ENCODE measurements at places on chromosomes 2 and 18.
A peak's percentile ranks its signal among the peaks of the same experiment; 100 is the strongest.

- no peak for DNase-seq
Observed at GRCh38 chr2:190849774-190850173, 30.8 kb upstream of the GLS start.

GRCh38 chr2:112642966-112643365 is 2.8 kb upstream of the SLC20A1 start:
- no peak for DNase-seq

DNA sequence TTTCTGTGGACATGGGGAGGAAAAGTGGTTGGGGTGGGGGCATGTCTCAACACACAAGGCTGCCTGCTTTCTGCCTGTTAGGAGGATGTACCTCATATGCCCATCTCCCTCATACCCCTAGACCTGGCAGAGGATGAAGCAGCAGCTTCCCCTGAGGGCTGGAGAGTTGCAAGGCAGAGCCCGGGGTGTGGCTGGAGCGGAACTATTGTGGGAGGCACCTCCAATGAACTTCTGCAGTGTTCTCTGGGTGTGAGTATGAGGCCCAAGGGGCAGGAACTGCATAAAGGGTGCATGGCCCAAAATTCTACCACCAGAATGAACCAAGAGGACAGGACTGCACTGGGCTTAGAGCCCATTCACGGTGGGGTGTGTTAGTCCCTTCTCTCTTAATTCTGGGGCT is 296.3 kb upstream of the SIX2 start:
- no peak for DNase-seq

DNA sequence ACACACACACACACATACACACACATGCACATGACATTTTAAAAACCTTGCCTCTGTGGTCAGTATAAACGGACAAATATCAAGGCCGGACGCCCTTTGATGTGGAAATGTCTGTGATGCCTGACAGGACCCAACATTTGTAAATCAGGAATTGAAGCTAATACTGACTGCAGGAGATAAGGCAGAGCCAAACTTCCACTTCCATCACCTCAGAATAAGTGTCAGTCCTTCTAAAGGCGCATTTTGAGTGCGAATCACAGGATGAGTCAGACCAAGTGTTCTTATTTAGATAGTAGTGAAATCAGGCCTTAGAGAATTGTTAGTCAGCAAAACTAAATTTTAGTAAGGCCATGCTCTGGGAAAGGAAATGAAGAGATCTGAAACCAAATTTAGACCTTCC is 211.7 kb upstream of the LRATD1 start:
- no peak for DNase-seq

DNA sequence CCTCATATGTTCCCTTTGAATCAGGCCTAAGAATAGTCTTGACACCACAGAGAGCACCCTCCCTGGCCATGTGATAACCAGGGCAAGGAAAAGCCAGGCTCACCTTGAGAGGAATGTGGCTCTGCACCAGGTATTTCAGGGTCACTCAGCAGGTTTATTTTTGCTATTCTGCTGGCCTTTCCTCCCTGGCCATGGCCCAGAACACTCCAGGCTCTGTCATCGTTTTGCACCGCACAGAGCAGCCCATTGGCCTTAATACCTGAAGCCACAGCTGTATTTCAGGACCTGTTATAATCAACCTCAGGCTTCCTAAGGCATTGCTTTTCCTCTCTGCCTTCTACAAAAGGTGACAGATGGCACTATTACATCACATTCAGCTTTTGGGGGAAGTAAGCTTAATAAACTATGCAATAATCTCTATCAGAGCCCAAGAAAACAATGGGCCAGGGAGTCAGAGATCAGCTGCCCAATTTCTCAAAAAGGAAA is 668.3 kb downstream of the IRS1 start:
- DNase-seq: no peak

GRCh38 chr2:148979164-148979918 is 59.2 kb upstream of the LYPD6B start:
- no peak for DNase-seq

DNA sequence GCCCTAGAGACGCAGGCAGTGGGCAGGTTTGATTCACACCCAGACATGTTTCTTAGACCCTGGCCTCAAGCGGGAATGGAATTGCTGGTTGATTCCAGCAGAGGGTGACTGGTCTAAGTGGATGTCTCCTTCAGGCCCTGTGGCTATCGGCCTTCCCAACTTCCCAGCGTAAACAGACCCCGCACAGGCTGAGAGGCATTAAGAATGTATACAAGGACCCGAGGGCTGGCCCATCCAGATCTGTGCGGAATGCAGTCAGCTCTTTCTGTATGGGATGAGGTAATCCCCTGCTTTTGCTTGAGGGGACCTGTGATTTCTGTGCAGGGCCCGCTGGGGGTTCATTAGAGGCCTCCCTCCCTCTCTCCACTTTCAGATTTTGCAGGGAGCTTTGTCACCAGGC is 6.5 kb downstream of the ACKR3 start:
- DNase-seq: no peak

- DNase-seq: no peak
Observed at GRCh38 chr18:45254709-45255082, 360.6 kb upstream of the SLC14A2 start.

DNA sequence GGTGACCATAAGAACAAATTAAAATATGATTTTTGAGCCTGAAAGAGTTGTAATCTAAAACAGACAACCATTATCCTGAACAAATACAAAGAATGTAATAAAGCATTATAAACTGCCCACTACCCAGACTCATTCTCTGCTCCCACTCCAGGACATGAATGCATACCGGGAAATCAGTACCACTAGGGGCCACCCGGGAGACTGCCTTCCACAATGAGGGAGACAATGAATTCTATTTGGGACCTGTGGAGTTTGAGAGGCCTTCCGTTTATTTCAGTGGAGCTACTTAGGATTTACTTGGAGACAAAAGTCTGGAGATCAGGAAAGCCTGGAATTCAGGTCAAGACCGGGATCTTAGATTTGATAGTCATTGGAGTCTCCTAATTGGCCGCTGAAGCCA is 50.0 kb downstream of the NAB1 start:
- DNase-seq: no peak

DNA sequence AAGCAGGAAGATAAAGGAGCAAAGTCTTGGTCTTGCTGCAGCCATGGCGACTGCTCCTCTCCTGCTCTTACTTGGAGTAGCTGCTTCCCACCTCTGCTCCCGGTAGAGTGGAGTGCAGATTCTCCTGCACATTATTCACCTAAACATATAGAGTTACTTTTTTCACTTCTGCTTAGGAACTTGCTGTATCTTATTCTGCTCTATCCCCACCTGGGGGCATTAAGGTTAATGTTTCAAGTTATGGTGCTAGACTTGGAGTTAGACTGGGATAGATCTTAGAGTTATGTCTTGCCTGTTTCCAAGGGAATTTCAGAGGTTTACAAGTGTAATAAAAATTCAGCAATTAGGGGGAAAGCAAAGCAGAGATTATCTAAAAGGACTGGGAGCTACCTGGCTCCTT is 144.2 kb downstream of the SETBP1 start:
- no peak for DNase-seq

GRCh38 chr2:8520791-8521344 is 161.0 kb upstream of the ID2 start:
- DNase-seq: no peak

DNA sequence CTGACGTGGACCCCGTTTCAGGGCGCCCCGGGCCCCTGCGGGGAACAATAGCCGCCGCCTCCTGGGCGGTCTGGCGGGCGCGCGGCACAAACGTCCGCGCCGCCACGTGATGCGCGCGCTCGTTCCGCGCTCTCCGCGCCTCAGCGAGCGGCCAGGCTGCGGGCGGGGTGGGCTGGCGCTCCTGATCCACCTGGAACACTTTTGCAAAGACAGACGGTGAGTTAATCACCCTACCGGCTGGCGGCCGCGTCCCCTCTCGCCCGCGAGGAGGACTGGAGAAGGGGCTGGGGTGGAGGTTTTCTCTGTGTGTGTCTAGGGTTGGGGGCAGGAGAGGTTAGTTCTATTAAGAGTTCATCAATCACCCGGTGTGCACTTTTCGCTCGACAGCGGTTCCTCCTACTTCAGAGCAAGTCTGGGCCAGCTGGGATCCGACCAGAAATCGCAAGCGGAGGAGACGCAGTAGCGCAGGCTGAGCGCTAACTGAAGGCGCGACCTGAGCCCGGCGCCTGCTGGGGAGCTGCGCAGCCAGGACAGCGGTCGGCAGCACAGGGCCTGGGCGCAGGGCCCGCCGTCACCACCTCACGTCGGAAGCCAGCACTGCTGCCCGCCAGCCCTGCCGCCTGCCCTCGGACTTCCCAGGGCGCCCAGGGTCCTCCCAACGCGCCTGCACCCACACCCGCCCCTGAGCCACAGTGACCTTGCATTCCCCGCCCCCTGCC is 10.3 kb upstream of the HOXD1 start:
- DNase-seq: no peak

DNA sequence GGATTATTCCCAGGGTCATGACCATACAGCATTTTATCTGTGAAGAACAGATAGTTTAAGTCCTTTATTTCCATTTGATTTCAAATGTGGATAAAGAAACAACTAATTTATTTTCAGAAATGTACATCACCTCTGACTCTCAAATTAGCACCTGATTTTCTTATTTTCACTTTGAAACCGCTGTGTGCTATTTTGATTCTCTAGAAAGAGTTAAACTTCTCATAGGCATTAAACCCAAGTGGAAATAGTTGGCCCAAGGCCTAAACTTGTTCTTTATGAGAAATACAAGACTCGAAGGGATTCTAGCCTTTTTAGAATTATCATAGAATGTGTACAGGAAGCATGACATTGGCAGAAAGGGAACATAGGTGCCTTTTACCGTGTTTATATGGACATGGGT is 41.5 kb upstream of the LTBP1 start:
- no peak for DNase-seq

- DNase-seq: no peak
Observed at GRCh38 chr2:42908518-42909200, 116.3 kb upstream of the HAAO start.

GRCh38 chr2:207847807-207848544 is 78.3 kb upstream of the FZD5 start:
- no peak for DNase-seq

- DNase-seq: no peak
Observed at GRCh38 chr2:8548065-8548618, 133.7 kb upstream of the ID2 start.

GRCh38 chr2:59538398-59538911 is 1015.0 kb downstream of the BCL11A start:
- DNase-seq: no peak

DNA sequence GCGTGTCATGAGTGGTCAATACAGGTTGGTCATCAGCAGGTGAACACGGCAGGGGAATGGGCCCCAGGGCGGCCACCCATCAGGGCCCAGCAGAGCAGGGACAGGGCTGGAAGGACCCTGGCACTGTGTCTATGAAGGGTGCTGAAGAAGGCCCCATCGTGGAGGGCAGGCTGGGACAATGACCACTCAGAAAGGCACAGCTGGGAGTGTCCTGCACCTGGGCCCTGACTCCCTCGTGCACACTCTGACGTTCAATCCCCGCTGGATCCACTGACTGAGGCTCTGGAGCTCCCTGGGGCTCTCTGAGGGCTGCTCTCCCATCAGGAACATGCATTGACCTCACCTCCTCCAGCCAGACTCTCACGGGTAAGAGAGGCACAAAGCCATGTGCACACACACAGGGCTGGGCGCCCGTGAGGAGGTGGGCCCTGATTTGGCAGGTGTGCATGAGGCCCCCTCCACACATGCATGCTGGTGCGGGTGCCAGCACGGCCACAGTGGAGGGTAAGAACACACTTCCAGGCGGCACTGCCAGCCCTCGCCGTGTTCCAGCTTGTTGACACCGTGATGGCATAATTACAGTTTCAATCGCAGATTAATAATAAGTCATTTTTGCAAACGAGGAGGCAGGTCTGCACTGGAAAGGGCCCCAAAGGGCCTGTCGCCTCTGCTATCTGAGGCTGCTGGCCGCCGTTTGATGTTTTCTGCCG is 58.5 kb downstream of the SMAD7 start:
- DNase-seq: peak; percentile 69

GRCh38 chr2:18479947-18480369 is 80.5 kb downstream of the RDH14 start:
- DNase-seq: no peak

DNA sequence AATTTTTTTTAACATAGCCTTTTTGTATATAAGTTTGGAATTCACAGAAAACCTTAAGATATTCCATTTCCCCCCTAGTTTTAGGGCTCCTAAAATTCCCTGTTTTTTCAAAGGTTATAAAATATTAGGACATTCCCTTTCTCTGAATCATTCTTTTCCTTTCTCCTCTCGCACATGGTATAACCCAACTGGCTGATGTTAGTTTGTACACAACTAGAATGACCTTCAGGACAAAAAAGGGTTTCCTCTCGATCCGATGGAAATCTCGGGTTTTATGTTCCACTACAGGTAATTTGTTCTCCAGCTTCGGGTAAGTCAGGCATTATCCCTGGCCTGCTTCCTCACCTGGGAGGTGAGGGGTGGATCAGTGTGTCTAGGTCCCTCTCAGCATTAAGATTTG is 215.1 kb downstream of the LDLRAD4 start:
- no peak for DNase-seq

DNA sequence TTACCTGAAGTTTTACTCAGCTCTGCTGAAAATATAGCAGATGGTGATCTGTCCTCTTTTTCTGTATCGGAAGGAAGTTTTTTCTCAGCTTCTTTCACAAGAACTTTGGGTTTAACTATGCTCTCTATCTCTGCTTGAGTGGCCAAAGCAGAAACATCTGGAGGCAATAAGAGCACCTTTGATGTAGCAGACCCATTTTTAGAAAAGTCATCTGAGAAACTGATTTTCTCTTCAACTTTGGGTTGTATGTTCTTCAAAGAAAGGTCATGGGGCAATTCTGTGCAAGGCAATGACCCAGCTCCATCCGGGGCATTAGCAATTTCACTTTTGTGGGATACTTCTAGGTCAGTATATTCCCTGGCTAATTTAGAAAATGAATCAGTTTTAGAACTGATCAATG is 25.2 kb downstream of the RTN4 start:
- no peak for DNase-seq

- no peak for DNase-seq
Observed at GRCh38 chr2:46438102-46438501, 41.3 kb upstream of the TMEM247 start.

- no peak for DNase-seq
Observed at GRCh38 chr18:8767340-8767739, 62.0 kb downstream of the MTCL1 start.

- DNase-seq: no peak
Observed at GRCh38 chr2:219629976-219630695, 2.7 kb downstream of the SLC4A3 start.

- DNase-seq: peak; percentile 66
Observed at GRCh38 chr2:240400371-240401161, 34.9 kb upstream of the GPC1 start.

- DNase-seq: no peak
Observed at GRCh38 chr2:236976266-236977062, 109.2 kb upstream of the COPS8 start.

- DNase-seq: no peak
Observed at GRCh38 chr2:31986906-31987305, 23.9 kb downstream of the MEMO1 start.

Data from spleen (tissue), 13 donors.